Tibial artery (tissue), 4 donors: ENCODE measurements at places on chromosomes 6 and 20.

DNA sequence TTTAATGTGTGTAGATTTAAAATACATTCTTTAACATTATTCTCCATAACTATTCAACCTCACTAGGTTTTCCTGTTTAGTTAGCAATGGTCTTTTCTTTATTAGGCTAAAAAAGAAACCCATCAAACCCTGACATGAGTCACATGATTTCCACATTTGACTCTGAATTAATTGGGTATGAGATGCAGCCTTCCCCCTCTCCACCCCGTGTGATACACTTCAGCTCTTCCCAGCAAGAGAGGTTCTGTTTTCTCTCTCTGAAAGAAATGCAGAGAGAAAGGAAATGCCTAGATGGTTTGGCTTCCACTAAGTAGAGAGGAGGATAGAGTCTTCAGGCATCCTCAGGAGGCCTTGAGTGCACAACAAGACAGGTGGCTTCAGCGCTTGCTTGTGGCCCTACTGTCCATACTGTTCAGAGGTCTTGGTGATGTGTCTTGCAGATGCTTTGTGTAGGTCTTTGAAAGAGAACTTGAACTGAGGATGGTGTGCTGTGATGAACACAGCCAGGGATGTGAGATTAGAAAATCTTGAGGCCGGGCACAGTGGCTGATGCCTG lies 17.3 kb downstream of the FARS2 start:
- DNase-seq = no peak

GRCh38 chr6:160118620-160119229 lies 2.9 kb upstream of the SLC22A1 start:
- no peak for DNase-seq

DNA sequence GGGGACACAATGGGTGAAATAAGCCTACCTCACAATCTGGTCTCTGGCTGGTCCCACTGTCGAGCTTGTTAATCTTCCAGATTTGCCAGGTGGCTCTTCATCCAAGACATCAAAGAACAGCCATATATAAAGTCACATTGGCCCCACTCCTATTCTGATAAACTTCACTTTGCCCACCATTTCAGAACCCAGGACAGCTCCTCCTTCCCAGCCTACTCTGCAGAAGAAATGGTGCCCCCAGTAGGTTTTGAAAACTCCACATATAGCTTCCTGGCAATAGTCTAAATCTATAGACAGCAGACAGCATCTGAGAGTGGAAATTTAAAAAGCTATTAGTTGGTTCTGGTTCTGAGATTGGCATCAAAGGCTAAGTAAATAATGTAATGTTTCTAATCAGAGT lies 143.1 kb upstream of the PCSK2 start:
- no peak for DNase-seq

DNA sequence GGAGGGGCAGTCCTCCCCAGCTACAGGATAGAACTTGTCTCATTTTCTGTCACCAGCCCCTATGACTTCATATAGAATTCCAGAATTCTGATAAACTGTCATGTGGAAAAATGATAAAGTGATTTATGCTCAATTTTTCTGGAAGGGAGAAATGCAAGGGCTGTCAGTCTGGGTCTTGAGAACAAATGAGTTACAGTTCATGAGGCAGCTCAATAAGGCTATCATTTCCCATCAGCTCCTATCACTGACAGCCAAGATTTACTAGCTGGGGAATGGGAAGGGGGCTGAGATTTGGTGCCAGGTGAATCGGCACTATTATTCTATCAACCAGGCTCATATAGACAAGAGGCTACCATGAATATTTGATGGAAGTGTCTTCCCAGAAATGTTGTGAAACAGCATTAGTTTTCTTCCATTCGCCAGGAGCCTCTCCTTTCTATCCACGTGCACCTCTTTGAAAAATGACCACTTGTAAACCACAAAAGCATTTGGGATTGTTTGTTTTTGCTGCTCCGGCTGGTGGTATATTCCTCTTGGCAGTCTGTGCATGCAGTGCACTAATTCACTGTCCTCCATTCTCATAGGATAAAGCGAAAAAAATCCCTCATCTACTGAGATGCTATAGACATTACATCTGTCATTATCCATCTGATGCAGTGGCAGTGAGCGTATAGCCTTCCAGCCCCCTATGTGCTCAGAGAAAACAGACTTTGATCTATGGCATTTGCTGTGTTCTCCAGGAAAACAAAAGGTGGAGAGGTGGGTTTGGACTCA lies 528.7 kb upstream of the RNF217 start:
- no peak for DNase-seq

DNA sequence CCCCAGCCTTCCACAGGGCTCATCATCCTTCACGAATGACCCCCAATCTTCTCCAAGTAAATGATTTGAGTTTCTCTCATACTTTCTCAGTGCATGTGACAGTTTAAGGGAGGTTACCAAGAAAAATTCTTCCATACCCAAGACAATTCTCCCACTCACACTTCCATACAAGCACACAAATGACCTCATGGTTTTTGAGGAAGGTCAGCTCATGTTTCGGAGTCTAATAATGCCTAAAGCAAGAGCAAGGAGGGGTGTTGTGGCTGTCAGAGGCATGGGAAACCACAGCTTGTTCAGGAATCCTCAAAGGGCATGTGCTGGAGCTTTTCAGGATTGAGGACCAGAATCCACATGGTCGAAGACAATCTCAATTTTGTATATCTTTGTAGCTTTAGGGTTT lies 279.0 kb downstream of the MAFB start:
- DNase-seq = no peak

DNA sequence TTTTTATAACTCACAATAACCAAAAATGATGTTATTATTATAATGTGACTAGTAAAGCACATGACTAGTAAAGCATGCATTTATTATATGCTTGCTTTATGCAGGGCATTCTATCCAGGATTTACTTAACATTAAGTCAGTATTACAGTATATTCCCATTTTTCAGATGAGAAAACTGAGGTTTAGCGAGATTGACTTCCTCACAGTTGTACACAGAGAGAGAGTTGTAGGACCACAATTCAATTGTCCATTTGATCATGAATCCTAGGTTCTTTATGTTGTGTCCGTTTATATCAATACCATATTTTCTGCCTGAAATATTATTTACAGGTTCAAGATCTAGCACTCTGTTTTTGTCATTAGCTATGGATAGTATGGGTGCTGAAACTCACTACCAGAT lies 301.5 kb downstream of the PRL start:
- DNase-seq = no peak

GRCh38 chr20:35718972-35719635 lies 19.9 kb downstream of the ROMO1 start:
- DNase-seq = no peak

GRCh38 chr6:52551483-52552277 lies 25.2 kb downstream of the TRAM2 start:
- DNase-seq = peak; percentile 89

- no peak for DNase-seq
These were observed 15.1 kb upstream of the ISM1 start for GRCh38 chr20:13205848-13206434.

GRCh38 chr6:36626636-36627035 lies 32.5 kb downstream of the SRSF3 start:
- peak; percentile 9 for DNase-seq

DNA sequence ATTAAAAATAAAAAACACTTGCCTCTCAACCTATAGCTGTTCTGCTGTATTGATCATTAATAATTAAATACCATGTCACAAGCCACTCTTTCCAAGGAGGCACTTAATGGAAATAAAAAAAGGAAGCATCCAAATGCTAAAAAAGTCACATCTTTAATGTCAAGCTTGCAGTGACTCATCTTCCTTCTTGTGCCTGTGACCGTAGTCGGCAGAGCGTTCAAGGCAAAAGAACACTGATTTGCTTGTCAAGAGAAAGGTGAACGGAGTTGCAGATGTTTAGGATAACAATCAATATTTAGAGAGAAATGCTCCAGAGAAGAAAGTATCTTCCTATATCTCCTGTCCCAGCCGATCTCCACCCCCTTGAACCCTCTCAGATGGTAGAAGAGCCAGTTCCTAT lies 341.0 kb upstream of the OPRM1 start:
- no peak for DNase-seq

DNA sequence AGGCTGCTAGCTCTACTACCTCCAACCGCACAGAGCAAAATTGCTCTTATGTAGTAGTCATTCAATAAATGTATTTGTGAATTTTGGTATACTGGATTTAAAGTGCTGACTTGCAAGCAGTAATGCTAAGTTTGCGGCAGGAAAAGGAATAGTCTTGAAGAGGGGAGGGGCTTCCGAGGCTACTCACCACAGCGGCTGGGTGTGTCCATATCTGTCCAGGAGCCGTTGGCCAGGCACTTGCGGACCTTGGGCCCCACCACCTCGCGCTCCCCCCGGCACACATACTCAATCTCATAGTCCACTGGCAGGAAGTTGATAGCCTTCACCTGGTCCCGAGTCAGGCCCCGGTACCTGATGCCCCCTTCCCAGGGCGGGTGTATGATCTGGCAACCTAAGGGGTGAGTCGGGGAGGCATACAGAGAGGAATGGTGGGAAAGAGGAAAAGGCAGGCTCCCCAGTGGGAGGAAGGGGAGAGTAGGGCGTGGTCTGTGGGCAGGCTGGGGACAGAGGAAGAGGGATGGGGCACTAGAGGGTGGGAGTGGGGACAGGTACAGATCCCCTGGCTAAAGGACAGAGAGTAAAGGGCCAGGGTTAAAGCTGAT lies 1.7 kb downstream of the GABBR1 start:
- DNase-seq = no peak

- DNase-seq = no peak
These were observed 448.7 kb upstream of the JARID2 start for GRCh38 chr6:14796974-14797762.

- no peak for DNase-seq
These were observed 121.3 kb downstream of the TFAP2C start for GRCh38 chr20:56750430-56750829.

- no peak for DNase-seq
These were observed 179.5 kb upstream of the SOX4 start for GRCh38 chr6:21414065-21414464.

DNA sequence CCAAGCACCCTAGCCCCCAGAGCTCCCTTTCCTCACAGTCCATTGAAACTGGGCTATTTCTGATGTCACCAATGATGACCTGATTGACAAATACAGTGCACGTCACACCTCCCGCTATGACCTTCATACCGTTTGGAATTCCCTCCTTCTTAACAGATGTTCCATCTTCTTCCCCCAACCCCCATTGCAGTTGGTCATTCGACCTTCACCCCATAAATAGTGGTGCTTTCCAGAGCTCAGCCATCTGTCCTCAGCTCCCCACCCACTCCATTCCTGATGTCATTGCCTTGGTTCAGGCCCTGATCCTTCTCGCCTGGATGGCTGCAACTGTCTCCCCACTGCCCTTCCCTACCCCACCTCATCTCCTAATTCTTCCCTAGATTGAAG lies 198.5 kb downstream of the SOD2 start:
- DNase-seq = no peak

DNA sequence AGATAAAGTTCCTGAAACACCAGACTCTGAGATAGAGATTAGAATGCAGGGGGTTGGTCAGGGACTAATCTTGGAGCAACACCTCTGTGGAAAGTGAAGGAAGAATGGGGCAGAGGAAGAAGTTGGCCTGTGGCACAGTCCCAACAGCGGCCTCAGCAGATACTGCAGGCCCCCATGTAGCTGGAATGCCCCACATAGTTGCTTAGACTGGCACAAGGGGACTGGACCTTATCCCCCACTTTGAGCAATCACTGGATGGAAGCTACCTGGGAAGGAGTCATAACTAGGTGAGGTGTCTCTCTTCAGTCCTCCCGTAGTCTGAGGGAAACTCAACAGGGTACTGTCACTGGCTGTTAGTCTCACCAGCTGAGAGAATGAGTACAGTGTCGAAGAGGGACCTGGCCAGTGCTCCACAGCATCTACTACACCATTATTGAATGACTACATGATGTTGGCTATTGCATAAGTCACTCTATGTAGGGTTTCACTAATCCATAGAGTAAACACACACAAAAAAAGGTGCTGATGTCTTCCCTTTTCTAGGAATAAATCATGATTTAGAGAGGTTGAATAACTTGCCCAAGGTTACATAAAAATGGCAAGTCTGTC lies 47.5 kb downstream of the ADGRG6 start:
- no peak for DNase-seq

DNA sequence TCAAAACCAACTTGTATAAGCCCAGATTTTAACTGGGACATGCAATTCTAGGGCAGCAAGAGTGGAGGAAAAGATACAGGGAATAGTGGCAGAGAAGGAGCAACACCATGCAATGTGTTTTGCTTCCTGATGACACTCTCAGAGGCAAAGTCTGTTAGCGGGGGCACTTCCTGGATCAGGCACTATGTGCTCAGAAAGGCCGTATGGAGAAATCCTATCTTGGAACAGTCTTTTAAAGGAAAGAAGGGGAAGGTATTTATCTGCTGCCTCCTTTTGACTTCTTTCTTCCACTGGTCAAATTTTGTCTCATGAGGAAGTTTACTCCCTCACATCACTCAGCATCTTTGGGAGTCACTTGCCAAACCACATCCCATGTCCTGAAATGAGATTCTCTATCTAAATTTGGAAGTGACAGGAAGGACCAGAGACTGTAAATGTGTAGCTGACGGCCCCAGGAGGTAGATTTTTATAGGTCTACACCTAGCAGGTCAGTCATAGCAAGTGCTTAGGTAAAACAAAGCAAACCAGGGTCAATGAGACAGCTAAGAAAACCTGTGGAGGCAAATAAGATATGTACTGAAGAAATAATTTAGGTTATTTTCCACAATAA lies 91.7 kb upstream of the ELOVL5 start:
- DNase-seq = no peak

DNA sequence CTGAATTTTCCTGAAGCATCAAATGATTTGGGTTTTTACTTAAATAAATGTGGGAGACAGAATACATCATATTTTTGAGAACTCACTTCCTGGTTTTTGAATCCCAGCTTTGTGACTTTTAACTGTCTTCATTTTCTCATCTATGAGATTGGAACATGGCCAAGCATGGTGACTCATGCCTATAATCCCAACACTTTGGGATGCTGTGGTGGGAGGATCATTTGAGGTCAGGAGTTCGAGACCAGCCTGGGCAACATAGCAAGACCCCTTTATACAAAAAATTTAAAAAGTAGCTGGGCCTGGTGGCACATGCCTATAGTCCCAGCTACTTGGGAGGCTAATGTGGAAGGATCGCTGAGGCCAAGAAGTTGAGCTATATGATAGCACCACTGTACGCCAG lies 122.3 kb downstream of the QKI start:
- DNase-seq = no peak

DNA sequence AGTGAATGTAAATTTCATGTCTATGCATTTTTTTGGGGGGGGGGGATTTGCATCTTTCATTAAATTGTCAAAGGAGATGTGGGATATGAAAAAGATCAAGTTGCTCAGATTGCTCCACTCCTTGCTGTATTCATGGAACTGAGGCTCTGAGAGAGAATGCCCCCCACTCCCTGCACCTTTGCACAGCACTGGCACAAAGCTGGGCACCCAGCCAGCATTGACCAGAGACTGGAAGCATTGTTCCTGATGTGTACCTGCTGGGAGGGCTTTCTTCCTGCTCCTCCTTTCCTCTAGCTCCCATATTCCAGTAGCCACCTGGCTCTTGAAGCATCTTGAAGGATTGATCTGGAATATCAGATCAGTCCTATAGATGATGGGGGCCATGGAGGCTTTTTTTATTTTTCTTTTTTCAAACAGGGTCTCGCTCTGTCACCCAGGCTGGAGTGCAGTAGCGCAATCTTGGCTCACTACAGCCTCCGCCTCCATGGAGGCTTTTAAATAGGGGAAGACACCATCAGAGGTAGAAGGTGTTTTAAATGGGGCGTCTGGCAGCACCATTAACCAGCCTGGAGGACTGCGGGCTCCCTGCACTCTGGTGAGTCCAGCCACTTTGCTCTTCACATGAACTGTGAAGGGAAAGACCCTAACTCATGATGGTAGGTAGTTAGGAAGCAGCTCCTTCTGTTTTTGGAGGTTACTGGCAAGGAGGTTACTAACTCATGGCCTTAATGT lies 10.9 kb downstream of the DUSP15 start:
- DNase-seq = no peak

- no peak for DNase-seq
These were observed 3.2 kb downstream of the SLC17A9 start for GRCh38 chr20:62955519-62956386.
